ENCODE measurements at places on chromosomes 1 and 21.

GRCh38 chr1:27416387-27417111 is 24.1 kb downstream of the GPR3 start:
- peak; percentile 54 for DNase-seq

- DNase-seq, result no peak
Measured at GRCh38 chr1:2482588-2482987, 6.5 kb downstream of the PLCH2 start.

DNA sequence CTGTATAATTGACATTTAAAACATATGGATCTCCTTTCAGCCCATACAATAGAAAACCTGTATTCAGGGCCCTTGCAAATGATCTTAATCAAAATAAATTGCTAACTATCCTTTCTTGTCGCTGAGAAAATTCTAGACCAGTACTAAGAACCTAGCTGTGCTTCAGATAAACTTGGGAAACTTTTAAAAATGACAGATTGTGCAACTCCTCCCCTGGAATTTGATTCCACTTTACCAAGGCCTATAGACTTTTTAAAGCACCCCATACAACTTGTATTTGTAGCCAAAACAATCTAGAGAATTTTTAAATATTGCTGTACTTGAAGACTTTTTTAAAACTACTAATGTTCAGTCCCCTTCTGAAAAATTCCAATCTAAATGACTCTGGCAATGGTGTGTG is 51.6 kb downstream of the ZNF644 start:
- no peak for DNase-seq

GRCh38 chr1:27682351-27682944 is 10.5 kb upstream of the IFI6 start:
- no peak for DNase-seq

- no peak for DNase-seq
Measured at GRCh38 chr1:93815366-93816110, 63.5 kb downstream of the DNTTIP2 start.

DNA sequence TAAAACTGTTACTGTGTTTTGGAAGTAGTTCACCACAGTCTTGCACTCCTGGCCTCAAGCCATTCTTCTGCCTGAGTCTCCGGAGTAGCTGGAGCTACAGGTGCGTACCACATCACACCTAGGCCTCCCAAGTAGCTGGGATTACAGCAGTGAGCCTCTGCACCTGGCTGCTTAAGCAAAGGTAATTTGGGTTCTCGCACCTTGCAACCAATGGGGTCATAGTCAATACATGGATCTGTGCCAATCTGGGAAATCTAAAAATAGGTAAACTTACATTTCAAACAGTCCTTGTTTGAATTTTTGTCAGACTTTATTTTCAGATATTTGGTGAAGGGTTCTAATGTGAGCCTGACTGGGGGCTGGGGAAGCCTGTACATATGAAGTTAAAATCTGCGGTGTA is 466.5 kb downstream of the PCP4 start:
- no peak for DNase-seq

DNA sequence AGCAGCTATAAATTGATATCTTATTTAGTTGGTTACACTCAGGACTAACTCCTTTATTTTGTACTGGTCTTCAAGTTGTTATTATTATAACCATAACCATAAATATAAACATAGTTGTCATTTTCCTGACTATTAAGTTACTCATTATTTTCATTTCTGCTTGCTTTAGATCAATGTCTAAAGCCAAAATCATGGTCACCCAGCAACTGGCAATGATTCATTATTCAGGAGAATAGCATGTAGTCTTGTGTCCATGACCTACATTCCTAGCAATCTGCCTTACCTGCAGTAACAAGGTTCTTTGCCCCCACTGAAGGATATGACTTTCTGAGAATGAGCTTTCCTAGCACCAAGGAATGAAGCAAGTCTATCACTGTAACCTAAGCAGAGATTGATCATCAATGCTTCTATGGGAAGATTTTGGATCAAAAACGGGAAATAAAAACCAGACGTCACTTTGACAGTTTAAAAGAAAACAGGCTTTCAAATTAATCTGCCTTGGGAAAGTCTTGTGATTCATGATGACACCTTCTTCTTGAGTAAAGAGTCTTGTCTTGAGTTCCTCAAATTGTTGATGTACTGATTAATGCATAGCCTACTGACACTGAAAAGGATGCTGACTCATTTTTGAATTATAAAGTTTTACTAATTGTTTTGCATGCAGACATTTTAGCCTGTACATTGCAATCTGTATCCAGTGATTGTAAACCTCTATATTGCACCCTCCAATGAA is 203.3 kb upstream of the IVNS1ABP start:
- no peak for DNase-seq

DNA sequence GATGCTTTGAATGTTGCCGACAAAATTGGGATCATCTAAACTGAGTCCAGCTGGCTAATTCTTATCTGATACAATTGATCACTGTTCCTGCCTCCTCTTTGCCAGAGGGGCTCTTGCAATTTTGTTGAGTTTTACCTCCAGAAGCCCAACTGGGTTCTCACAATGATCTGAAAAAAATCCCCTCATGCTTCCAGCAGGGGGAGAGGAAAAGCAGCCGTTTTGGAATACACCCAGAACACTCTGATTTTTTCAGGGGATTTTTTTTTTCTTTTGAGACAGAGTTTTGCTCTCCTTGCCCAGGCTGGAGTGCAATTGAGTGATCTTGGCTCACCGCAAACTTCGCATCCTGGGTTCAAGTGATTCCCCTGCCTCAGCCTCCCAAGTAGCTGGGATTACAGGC is 13.9 kb upstream of the RERE start:
- DNase-seq, result no peak

GRCh38 chr1:178612261-178612660 is 99.4 kb downstream of the TEX35 start:
- no peak for DNase-seq

GRCh38 chr1:26684763-26685508 is 10.9 kb upstream of the ARID1A start:
- no peak for DNase-seq

GRCh38 chr1:93704052-93704451 is 22.4 kb upstream of the BCAR3 start:
- no peak for DNase-seq

DNA sequence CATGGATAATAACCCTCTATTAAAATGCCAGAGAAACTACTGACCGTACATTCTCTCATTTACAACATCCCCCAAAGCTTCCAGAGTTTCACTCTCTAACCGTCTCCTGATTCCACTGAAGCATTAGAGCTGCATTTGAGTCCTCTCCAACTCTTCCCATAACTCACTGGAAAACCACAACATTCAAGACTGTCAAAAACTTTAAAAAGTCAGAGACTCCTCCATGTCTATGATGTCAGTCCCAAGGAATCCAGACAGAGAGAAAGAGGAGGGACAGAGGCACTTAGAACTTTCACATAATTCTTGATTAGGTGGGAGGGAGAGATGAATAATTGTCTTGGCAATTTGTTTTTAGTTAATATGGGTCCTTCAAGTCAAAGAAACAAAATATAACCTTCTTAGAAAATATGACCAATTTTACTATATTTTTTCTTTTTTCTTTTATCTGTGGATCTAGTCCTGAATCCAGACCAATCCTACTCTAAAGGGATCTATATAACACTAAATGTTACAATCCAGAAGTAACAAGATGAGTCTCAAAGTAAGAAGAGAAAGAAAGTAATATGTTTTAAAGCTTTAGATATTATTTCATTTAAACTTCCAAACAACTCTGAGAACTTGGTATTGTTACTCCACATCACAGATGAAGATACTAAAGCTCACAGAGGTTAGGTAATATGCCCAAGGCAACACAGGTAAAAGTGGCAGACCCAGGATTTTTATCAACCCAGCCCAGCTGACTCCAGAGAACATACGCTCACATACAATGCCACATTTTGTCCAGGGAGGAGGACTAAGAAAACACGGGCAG is 23.8 kb downstream of the OTUD7B start:
- DNase-seq, result no peak

DNA sequence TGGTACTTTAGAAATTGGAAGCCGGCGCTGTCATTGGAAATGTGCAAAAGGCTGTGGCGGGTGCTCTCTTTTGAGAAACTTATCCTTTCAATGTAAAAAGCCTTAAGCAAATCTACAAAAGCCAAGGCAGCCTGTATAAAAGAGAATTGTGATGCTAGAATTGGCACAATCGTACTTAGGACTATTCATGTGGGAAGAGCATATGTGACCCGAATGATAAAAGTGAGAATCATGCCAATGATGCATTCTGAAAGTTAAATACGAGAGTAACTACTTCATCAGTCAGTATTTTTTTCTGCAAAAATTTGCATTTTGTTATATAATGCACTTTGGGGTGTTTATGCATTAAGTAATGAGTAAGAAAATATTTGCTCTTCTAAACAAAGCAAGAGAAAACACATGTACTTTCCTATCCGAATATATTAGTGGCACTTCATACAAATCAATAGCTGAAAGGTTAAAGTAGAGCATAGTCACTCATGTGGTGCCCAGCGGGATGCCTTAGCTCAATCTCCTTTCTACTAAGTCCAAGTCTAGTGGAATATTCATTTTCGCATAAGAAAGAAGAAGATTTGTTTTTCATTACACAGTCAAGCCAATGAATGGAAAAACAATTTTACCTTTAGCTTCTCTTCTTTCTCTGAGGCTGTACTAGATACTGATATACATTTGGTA is 1256.6 kb upstream of the B3GALT2 start:
- DNase-seq, result no peak

- DNase-seq, result no peak
Measured at GRCh38 chr1:116934586-116935207, 25.0 kb downstream of the PTGFRN start.

- no peak for DNase-seq
Measured at GRCh38 chr1:107450899-107451664, 310.2 kb downstream of the NTNG1 start.

DNA sequence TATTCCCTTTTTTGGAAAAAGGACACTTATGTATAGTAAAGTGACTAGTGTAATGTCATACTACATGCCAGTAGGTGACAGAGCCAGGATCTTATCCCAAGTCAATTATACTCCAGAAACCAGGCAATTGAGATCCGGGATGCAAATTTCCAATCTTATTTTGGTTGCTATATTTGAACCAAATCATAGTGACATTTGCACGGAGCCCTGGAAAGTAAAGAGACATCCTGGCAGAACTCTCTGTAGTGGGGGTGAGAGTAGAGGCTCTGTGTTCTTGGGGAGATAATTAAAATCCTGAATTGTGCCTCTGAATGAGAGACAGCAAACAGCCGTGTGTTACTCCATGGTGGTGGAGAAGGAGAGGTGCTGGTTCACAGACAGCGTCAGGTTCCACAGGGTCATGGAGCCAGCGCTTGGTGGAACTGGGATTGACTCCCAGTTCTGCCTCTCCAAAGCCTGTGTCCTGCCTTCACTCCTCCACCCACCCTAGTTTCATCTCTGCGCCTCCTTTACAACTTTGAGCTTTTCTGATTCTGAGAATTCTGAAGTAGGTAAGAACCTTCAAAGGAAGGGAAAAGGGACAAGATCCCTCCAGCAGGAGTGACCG is 432.3 kb downstream of the PTPRU start:
- DNase-seq, result no peak

DNA sequence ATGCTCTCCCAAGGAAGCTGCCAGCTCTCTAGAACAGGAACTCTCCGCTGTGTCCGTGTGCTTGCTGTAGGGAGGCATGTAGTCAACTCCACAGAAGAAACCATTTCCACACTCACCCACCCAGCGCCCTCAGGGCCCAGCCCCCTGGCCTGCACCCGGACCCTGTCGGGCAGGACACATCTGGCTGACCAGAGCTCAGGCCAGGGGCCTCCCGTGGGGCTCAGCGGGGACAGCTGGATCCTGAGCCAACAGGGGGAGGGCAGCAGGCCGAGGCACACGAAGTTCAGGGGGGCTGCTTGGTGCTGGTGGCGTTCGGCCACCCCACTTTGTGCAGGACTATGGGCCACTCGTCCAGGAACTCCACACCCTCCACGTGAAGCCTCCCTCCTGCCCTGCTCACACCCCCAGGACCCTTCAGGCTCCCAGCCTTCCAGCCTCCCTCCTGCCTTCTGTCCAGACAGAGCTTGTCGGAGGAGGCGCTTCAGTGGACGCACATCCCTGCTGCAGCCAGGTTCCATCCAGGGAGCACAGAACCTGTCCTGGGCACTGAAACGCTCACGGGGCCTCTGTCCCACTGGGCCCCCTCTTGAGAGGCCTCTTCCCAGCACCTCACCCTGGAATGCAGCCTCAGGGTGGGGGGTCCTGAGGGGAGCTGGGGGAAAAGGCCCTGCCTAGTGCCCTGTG is 15.0 kb upstream of the FAAP20 start:
- DNase-seq, result no peak

DNA sequence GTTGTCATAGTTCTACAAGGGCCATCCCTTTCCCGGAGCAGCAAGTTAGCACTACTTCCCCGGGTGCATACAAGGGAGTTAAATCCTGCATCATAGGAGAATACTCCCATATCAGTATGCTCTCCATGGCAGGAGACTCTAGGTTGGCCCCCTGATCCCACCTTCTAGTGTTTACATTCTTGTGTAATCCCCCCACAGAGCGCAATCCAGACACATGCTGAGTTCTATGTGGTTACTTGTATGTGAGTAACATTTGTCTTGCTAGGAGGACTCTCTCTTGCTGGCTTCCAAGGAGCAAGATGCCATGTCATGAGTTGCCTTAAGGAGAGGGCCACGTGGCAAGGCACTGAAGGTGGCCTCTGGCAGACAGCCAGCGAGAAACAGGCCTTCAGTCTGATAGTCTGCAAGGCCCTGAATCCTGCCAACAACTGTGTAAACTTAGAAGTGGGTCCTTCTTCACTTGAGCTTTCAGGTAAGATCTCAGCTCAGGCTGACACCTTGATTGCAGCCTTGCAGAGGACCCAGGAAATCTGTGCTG is 155.3 kb downstream of the CDC7 start:
- DNase-seq, result no peak

DNA sequence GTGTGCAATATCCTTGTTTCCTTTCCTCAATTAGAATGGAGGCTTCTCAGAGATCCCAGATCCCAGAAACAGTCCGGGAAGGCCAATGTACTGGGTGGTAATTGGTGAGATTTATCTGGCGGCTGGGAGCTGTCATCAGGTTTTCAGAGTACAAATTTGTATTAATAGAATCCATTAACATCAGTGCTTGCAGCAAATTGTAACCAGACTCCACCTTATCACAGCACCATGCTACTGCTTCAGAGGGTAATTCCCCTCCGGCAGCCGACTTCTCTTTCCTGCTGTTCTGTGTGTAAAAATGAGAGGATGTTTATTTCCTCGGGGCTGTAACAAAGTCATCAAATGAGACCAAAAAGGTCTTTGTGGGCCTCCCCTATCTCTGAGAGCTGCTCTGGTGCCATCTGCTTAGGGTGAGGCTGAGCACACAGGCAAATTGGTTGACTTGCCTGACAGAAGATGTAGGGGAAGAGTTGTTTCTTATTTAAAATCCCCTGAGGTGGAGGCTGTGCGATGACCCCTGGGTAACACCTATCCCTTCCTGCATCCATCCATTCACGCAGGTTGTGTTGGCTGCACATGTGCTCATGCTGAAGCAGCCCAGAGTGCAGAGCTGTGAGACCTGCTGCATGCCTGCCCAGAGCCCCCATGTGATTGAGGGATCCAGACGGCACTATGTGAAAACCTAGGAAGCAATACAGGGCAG is 19.2 kb downstream of the NFASC start:
- DNase-seq, result no peak
